ENCODE measurements at places on chromosomes 4 and X.

- no peak for DNase-seq
These were observed 23.2 kb upstream of the AFAP1 start for GRCh38 chr4:7962609-7963508.

GRCh38 chr4:101065346-101065745 is 282.0 kb downstream of the PPP3CA start:
- DNase-seq: no peak

DNA sequence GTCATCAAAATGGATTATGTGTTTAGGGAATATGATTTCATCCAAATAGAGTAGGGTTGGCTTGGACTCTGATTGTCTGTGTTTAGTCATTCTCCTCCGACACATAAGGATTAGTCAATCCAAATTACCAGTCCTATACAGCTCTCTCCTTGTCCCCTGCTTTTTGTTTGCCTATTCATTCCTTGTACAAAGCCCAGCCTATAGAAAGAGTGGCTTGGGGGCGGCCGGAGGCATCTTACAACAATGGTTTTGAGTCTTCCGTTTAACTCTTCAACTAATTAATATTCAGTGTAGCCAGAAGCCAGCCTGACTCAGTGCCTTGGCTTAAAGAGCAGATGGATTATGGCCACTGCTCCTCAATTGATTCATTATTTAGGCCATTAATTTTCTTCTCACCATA is 796.6 kb upstream of the POU3F4 start:
- DNase-seq: no peak

DNA sequence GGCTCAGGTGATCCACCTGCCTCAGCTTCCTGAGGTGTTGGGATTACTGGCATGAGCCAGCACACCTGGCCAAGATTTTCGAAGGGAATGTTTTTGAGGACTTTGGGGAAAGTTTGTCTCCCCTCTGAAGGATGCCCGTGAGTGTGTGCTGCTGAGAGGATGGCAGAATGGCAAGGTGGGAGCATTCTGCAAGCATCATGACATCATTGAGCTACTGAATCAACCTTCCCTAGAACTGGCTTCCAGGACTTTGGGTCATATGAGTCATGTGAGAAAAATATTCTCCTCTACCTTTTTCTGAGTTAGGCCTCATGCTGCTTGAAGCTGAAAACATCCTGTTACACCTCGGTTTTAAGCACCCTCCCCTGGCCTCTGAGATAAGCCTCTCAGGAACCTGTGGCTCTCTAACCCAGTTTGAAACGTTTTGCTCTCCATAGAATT is 31.0 kb downstream of the TMEM131L start:
- DNase-seq: no peak

DNA sequence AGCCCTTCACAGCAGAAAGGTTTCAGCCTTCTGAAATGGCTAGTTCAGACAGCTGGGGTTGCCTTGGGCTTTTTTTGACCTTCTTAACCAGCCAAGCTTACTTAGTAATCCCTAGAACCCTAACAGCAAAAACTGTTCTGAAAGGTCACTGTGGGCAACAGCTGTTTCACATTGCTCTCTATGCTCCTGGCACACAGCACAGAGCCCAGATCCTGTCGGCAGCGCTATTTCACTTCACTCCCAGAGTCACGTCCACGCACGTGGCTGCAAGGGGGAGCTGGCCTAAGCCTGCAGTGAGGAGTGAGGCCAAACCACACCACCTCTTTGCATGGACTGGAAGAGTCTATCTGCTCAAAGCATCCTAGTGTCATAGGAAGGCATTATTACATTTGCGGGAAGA is 32.0 kb upstream of the STS start:
- DNase-seq: no peak

GRCh38 chr4:80711956-80712355 is 318.6 kb upstream of the BMP3 start:
- DNase-seq: no peak

DNA sequence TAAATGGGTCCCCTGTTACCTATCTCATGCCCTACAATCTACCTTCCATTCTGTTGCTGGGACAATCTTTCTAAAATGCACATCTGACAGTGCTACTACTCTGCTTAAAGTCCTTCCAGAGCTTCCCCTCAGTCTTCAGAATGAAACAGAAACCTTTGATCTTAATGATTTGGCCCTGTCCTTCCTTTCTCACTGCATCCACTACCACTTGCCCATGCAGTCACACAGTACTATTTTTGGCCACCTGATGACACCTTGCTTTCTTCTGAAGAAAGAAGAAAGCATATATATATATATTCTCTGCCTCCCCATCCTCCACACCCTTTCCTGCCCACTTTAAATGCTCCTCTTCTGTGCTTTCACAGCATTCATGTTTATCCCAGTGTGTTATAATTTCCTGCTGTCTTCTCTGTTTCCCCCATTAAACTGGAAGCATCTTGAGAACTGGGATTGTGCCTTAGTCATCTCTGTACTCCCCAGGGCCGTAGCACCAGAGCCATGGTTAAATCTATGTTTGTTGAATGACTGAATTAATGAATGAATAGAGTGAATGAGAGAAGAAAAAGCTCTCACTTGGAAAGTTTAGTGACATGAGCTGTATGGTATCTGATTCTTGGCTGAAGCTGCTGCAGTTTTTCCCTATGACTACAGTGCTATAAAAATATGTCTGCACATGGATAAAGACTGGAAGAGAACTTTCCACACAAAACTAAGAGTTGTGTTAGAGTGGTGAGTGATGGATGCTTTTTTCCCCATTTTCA is 56.2 kb downstream of the RTL9 start:
- no peak for DNase-seq

- DNase-seq: no peak
These were observed 73.0 kb upstream of the FRMPD4 start for GRCh38 chrX:12065251-12065650.

GRCh38 chrX:40016749-40017148 is 81.0 kb downstream of the BCOR start:
- no peak for DNase-seq

DNA sequence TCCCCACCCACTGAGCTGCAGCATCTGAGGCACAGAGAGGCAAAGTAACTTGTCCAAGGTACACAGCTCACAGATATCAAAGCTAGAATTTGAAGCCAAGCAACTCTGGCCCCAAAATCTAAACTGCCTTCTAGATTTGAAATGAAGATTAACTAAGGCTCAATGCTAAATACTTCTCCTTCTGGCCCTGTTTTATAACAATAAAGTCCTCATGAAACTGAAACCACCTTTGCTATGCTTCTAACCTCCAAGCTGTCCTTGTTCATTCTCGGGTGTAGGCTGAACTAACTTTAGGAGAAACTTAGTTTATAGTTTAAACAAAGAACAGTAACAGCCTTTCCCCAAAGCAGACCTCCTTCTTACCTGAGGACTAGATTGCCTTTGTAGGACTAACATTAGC is 93.6 kb downstream of the DCTD start:
- DNase-seq: no peak

DNA sequence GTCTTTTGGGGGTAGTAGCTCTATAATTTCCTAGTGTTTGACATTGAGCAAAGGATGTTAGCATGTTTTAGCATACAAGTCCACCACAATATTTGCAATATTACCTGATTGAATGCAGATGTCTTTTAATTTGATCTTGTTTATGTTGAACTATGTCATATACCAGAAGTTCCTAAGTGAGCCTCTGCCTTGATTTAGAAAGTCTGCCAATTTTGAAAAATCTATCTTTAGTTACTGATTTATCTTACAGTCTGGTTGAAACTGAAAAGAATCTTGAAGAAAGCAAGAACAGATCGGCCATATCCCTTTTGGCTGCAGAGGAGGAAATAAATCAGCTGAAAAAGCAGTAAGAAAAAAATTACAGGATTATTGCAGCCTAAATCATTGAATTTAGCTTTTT is 18.5 kb downstream of the SPATA18 start:
- no peak for DNase-seq

- DNase-seq: no peak
These were observed 1.8 kb downstream of the L1CAM start for GRCh38 chrX:153884136-153884535.

- DNase-seq: no peak
These were observed 44.7 kb upstream of the UGT2B7 start for GRCh38 chr4:69051576-69051943.

- DNase-seq: no peak
These were observed 339.8 kb upstream of the FRG1 start for GRCh38 chr4:189600718-189601435.

DNA sequence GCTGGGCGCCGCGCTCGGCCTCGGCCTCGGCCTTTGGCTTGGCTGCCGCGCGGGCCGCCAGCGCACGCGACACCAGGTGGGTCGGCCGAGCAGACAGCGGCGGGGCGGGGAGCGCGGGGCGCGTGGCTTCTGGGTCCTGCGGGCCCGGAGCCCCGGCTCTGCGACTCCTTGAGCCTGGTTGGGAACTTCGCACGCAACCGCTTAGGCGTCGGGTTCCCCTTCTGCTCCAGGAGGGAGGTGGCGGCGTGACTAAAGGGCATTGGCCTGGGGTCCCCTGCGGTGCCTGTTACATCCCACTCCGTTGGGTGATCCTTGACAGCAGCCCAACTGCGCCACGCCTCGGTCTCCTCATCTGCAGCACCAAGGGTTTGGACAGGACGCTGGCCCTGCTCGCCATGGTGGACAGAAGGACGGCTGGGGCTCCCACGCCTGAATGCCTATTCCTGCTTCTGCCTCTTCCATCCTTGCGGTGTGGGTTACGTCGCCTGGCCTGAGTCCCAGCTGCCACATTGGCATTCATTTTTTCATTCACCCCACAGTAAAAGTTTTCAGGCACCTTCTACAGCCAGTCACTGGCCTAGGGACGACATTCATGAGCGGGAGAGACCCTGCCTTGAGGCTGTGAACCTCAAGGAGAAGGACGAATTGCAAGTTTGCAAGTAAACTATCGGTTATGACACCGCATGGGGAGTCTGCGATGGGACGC is 631 bp downstream of the EVC start:
- DNase-seq: no peak

- DNase-seq: no peak
These were observed 24.7 kb upstream of the CT47A1 start for GRCh38 chrX:121010218-121010617.
